ENCODE measurements at places on chromosomes 5 and 9. TPM values are rescaled to one million over a fixed set of nuclear protein-coding genes. Genes with fewer than 3 reads are reported as not detected.

- peak overlapping the region; percentile 37 for H3K27ac ChIP-seq
- no peaks in the 10 kb centered on the region for H3K27me3 ChIP-seq
- no peaks in the 10 kb centered on the region for H3K36me3 ChIP-seq
- no peaks in the 10 kb centered on the region for H3K4me1 ChIP-seq
- no peak for DNase-seq
Observed at GRCh38 chr5:126814721-126815404, 37.9 kb downstream of the LMNB1 start.

DNA sequence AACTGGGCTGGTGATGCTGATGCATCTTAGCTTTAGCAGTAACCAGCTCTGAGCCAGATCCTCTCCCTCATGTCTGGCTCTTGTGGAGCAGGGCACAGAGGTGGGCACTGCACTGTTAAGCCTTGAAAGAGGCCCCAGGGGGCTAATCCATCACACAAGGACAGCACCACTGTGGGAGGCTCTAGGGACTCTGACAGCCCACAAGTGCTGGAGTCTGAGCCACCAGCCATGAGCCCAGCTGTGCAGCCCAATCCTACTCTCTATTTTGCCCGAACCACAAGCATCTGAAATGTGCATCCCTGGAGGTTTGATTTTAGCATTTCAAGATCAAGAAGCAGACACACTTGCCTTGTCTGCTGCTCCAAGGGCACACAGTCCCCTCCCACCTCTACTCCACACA, 407.1 kb upstream of the TRPC7 start:
- no peak overlapping the region for H3K4me3 ChIP-seq
- no peak overlapping the region for H3K27ac ChIP-seq
- no peaks in the 10 kb centered on the region for H3K36me3 ChIP-seq
- no peaks in the 10 kb centered on the region for H3K27me3 ChIP-seq
- no peaks in the 10 kb centered on the region for H3K4me1 ChIP-seq

- no peaks in the 10 kb centered on the region for H3K27me3 ChIP-seq
- no peak overlapping the region for H3K27ac ChIP-seq
- DNase-seq: no peak
Observed at GRCh38 chr5:74476046-74476818, 164.3 kb downstream of the ENC1 start.

The ZFP37 gene
- 2.5 TPM for total RNA-seq

The CTSV gene
- total RNA-seq: 0.34 TPM

- H3K36me3 ChIP-seq: no peaks in the 10 kb centered on the region
- H3K4me3 ChIP-seq: no peak overlapping the region
- H3K27ac ChIP-seq: no peak overlapping the region
- no peaks in the 10 kb centered on the region for H3K4me1 ChIP-seq
Observed at GRCh38 chr9:4147476-4148230, 152.2 kb downstream of the GLIS3 start.

DNA sequence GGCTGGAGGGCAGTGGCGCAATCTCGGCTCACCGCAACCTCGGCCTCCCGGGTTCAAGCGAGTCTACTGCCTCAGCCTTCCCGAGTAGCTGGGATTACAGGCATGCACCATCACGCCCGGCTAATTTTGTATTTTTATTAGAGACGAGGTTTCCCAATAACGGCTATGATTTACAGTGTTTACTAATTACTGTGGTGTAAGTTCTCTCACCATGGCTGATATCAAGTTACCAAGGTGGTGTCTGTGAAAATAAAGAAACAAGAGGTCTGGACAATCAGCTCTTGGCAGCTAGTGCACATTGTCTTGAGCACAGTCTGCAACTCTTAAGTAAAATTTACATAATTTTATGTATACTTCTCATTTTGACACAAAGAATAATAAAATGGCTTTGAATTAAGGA, 385.5 kb upstream of the COX7C start:
- no peaks in the 10 kb centered on the region for H3K36me3 ChIP-seq
- H3K27ac ChIP-seq: no peak overlapping the region
- H3K27me3 ChIP-seq: no peaks in the 10 kb centered on the region
- H3K4me3 ChIP-seq: no peak overlapping the region
- no peak for DNase-seq

- H3K36me3 ChIP-seq: no peaks in the 10 kb centered on the region
- H3K27me3 ChIP-seq: no peaks in the 10 kb centered on the region
- no peak overlapping the region for H3K4me3 ChIP-seq
- no peaks in the 10 kb centered on the region for H3K4me1 ChIP-seq
Observed at GRCh38 chr5:102886586-102886985, 131.5 kb downstream of the PAM start.

- H3K4me1 ChIP-seq: no peaks in the 10 kb centered on the region
- no peaks in the 10 kb centered on the region for H3K27me3 ChIP-seq
- H3K36me3 ChIP-seq: no peaks in the 10 kb centered on the region
Observed at GRCh38 chr5:96537386-96537785, 104.3 kb upstream of the PCSK1 start.

GRCh38 chr5:78765756-78766411, 117.3 kb upstream of the LHFPL2 start:
- no peak for DNase-seq
- H3K4me3 ChIP-seq: no peak overlapping the region
- H3K36me3 ChIP-seq: no peaks in the 10 kb centered on the region
- no peaks in the 10 kb centered on the region for H3K4me1 ChIP-seq
- no peaks in the 10 kb centered on the region for H3K27me3 ChIP-seq

DNA sequence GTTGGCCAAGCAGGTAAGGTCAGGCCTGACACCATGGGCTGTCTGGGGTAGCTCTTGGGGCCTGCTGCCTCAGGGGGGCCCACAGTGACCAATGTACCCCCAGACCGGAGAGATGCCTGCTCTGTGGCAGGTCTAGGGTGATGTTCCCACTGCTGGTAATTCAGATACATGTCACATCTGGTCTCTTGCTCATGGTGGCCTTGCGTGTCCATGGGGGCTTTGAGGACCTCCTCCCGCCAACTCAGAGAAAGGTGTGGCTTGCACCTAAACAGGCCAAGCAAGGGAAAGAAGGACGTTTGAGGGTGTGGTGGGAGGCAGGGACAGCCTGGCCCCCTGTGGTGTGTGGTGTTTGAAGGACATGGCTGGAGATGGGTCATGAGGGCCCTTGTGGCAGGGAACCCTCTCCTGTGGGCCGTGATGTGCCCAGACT, 75.2 kb downstream of the PHF2 start:
- no peak overlapping the region for H3K27ac ChIP-seq
- no peaks in the 10 kb centered on the region for H3K4me1 ChIP-seq
- no peaks in the 10 kb centered on the region for H3K27me3 ChIP-seq

The OLFML2A gene
- total RNA-seq: 17.8 TPM

- no peak overlapping the region for H3K27ac ChIP-seq
- peak overlapping the region; percentile 92 for H3K4me3 ChIP-seq
- peaks cover 33% of the 10 kb centered on the region for H3K4me1 ChIP-seq
Observed at GRCh38 chr9:34647651-34648050, 1.2 kb downstream of the GALT start.

The NDUFAF2 gene
- total RNA-seq: 14.9 TPM

DNA sequence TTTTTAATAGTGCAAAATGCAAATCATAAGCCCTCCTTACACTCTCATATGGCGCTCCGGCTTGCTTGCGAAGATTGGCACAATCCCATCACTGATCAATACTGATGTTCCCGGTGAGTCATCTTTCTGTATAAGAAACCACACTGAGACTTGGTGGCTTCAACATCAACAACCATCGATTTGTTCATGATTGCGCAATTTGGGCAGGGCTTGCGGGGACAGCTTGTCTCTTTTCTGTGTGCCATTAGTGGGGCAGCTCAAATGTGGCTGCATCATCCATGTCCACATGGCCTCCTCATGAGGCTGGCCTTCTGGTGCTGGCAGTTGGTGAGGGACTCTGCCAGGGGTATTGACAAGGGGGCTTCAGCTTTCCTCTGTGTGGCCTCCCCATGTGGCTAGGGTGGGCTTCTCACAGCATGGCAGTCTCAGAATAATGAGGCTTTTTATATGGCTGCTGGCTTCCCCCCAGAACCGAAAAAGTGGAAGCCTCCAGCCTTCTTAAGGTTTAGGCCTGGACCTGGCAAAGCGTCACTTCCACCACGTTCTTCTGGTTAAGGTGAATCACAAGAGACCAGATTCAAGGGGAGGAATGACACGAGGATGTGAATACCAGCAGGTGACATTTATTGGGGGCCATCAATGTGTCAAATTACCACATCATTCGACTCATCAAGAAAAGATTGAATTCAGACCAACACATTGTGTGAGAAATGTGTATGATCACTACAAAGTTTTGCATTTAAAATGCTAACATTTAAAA, 79.5 kb upstream of the NFIL3 start:
- H3K27ac ChIP-seq: no peak overlapping the region
- DNase-seq: no peak
- no peaks in the 10 kb centered on the region for H3K27me3 ChIP-seq
- H3K4me1 ChIP-seq: no peaks in the 10 kb centered on the region
- no peaks in the 10 kb centered on the region for H3K36me3 ChIP-seq

- no peaks in the 10 kb centered on the region for H3K4me1 ChIP-seq
- no peak overlapping the region for H3K4me3 ChIP-seq
- no peaks in the 10 kb centered on the region for H3K27me3 ChIP-seq
- DNase-seq: no peak
Observed at GRCh38 chr5:136754216-136754615, 388.9 kb upstream of the TRPC7 start.

DNA sequence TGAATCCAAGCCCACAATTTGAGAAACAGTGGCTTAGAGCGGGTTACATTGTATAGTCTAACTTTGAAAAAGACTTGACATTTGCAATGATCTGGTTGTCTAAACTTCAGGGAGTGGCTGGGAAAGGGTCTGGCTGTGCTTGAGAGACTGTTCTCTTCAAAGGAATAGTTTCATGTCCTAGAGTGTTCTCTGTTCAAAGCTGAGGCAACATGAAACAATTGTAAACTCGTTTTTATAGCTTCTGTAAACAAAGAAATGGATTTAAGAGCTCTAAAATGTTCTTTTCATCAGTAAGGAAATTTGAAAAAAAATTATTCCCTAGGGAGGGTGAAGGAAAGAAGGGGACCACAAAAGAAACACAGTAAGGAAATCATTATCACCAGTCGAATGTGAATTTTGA, 41.6 kb downstream of the FOCAD start:
- no peaks in the 10 kb centered on the region for H3K36me3 ChIP-seq
- H3K4me3 ChIP-seq: peak overlapping the region; percentile 2

The IL5 gene
- not detected for total RNA-seq

GRCh38 chr5:40437452-40437861, 242.3 kb upstream of the PTGER4 start:
- DNase-seq: no peak
- no peaks in the 10 kb centered on the region for H3K27me3 ChIP-seq
- H3K36me3 ChIP-seq: no peaks in the 10 kb centered on the region
- no peaks in the 10 kb centered on the region for H3K4me1 ChIP-seq
- no peak overlapping the region for H3K4me3 ChIP-seq

DNA sequence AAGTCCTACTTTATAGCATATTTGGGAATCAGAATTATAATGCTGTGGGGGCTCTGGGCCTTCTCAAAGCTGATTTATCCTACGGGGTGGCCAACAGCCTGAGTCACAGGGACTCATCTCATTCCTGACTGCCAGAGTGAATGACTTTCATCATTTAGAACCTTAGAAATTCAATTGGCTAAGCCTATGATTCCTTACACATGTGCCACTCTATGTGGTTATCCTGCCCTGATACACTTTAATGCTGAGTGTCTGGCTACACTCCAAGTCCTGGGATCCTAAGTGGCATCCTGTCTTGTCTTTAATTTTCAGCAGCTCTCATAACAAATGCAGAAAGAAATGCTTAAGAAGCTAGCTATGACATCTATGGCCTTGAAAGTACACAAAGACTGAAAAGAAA, 75.2 kb upstream of the FREM1 start:
- H3K36me3 ChIP-seq: no peaks in the 10 kb centered on the region
- no peak overlapping the region for H3K4me3 ChIP-seq
- no peaks in the 10 kb centered on the region for H3K27me3 ChIP-seq
- no peak for DNase-seq

DNA sequence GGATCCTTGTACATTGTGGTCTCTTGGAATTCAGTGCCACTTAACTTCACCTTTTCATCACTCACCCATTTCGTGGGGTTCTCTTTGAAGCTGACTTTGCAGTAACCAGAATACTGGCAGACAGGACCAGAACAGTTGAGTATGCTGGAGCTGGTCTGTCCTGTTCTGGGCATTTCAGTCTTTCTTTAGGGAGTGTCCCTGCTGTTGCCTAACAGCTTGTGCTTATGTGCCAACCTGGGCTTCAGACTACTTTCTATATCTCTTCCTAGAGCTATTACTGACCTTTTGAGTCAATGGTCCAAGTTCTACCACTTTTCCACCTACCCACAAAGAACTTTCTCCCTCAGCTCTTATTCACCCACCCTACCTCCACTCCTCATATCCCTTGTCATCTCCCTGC, 10.0 kb upstream of the INSL6 start:
- H3K27me3 ChIP-seq: no peaks in the 10 kb centered on the region
- H3K4me3 ChIP-seq: no peak overlapping the region
- no peaks in the 10 kb centered on the region for H3K4me1 ChIP-seq
- no peak for DNase-seq
- H3K36me3 ChIP-seq: no peaks in the 10 kb centered on the region

DNA sequence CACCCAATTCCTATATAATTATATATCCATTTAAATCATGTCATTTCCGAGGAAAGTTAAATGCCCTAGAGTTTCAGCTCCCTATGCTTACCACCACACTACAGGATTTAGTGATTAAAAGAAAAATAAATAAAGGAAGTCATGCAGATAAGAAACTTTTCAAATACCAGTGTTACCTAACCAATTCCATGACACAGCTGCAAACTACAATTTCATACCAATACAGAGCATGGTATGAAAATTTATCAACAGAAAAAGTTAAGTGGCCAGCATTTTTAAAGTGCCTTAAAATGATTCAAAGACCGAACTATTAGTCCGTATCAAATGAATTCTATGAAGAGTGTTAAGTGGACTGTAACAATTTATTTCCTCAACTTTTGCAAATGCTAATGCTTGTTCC, 35.9 kb downstream of the CEP120 start:
- no peak for DNase-seq
- H3K27ac ChIP-seq: no peak overlapping the region
- H3K4me1 ChIP-seq: no peaks in the 10 kb centered on the region
- no peak overlapping the region for H3K4me3 ChIP-seq
- H3K36me3 ChIP-seq: peaks cover 3% of the 10 kb centered on the region
- no peaks in the 10 kb centered on the region for H3K27me3 ChIP-seq

GRCh38 chr9:113690055-113690740, 185.9 kb upstream of the ZNF618 start:
- peaks cover 8% of the 10 kb centered on the region for H3K4me1 ChIP-seq
- DNase-seq: peak; percentile 43
- H3K36me3 ChIP-seq: no peaks in the 10 kb centered on the region

All from upper lobe of left lung (tissue), 6 donors.